Skin of body (tissue), 3 donors: ENCODE measurements at places on chromosomes 2 and 18.
A peak's percentile ranks its signal among the peaks of the same experiment; 100 is the strongest.

DNA sequence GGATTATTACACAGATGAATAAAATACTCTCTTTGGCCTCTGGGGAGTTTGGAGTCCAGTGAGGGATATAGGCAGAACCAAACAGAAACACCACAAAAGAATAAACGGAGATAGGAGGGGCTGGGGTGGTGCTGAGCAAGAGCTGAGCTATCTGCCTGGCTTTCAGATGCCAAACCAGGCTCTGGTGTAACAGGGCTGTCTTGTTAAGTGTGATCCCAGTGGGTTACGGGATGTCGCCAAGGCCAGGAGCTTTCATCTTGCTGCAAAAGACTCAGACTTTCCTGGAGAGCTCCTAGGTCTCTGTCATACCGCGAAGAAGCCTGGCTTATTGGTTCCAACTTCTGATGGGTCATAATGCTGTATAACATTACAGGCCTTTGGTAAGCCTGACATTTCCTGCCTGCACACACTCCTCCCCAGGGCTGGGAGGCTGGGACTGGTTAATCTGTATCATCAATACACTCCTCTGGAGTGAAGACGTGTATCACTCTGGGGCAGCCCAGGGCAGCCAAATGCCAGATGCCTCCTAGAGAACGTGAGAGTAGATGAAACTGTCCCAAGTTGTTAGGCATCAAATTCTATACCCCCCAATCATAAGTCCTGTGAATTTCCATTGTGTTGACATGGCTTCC, 60.5 kb downstream of the STPG4 start:
- no peak for DNase-seq

DNA sequence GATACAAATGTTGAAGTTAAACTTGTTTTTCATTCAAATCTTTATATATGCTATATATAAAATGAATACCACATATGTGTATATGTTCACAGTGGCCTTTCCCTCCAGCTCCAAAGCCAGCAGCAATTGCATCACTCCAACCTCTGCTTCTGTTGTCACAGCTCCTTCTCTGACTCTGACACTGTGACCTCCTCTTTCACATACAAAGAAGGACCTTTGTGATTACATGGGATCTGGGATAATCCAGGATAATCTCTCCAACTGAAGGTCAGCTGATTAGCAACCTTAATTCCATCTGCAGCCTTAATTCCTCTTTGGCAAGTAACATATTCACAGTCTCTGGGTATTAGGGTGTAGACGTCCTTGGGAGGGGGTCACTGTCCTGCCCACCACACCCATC, 8.4 kb downstream of the FLACC1 start:
- DNase-seq, result no peak

GRCh38 chr2:11405599-11406266, 60.2 kb downstream of the E2F6 start:
- no peak for DNase-seq

- DNase-seq, result no peak
Observed at GRCh38 chr2:236764716-236765115, 195.1 kb downstream of the ACKR3 start.

DNA sequence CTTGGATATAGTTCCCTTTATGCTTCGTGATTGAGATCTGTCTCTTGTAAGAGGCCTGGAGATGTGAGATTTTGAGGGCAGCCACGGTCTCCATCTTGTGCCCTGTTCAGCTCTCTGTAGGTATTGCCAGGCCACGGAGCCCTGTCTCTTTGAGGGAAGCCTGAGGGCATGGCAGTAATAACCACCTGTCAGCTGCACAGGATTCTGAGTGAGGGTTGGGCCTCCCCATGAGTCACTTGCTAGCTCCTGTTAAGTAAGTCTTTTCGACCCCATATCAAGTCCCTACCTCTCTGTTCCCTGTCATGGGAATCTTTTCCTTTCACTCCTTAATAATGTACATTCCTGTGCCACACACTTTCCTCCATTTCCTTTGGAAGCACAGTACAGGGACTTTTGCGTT, 20.4 kb downstream of the LYPD6B start:
- DNase-seq, result no peak

- no peak for DNase-seq
Observed at GRCh38 chr2:182937870-182938269, 71.4 kb upstream of the FRZB start.

DNA sequence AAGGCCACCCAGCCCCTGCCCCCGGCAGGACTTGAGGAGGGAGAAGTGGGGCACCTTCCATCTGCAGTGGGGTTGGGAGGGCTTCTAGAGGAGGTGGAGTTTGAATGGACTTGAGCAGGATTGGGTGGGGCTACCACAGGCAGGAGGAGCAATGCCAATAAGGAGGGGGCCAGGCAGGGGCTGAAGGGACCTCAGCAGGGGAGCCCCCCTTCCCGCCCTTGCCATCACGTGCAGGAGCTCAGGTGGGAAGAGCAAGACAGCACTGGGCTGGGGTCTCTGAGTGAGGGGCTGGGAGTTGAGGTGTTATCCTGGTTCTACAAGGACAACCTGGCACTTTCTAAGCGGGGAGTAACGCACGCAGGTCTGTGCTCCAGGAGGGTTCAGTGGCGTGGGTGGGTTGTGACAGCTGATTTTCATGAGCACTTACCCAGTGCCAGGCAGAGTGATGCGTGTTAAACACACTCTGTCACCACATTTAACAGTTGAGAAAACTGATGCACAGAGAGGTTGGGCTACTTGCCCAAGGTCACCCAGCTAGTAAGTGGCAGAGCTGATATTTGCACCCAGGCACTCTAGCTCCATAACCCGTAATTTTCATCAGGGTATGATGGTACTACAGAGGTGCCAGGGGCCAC, 4.8 kb downstream of the CHRND start:
- no peak for DNase-seq

- no peak for DNase-seq
Observed at GRCh38 chr18:48195787-48196186, 213.4 kb downstream of the ZBTB7C start.

DNA sequence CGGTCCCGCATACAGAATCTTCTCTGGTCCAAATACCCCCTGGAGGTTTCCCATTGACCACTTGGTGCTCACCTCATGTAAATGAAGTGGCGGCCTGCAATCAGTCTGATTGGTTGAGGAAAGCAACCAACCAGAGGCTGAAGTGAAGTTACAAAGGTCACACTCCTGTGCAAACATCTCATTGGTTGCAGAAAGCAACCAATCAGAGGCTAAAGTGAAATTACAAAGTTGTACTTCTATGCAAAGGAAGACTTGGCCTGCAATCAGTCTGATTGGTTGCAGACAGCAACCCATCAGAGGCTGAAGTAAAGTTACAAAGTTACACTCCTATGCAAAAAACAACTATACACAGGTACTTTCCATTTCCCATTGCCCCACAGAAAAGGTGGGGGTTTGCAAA, 2.5 kb upstream of the SP100 start:
- no peak for DNase-seq

DNA sequence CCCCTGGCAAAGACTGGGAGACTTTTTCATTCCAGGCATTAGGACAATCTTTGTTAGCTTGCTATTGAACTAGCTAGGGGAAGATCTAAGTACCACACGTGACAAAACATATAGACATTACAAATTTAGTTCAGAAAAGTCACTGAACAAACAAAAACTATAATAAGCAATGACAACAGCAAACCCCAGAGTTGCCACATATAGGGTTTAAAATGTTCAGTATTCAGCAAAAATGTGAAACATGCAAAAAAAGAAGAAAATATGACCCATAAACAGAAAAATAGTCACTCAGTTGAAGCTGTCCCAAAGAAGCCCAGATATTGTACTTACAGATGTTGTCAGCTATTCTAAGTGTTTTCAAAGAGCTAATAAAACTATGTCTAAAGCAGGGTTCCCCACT, 431.1 kb upstream of the CDH2 start:
- DNase-seq, result no peak

- no peak for DNase-seq
Observed at GRCh38 chr2:96965781-96966514, 20.4 kb downstream of the FAM178B start.

GRCh38 chr2:240724431-240724830, 32.8 kb downstream of the AQP12A start:
- DNase-seq, result no peak

- no peak for DNase-seq
Observed at GRCh38 chr18:8699948-8700347, 5.4 kb upstream of the MTCL1 start.

DNA sequence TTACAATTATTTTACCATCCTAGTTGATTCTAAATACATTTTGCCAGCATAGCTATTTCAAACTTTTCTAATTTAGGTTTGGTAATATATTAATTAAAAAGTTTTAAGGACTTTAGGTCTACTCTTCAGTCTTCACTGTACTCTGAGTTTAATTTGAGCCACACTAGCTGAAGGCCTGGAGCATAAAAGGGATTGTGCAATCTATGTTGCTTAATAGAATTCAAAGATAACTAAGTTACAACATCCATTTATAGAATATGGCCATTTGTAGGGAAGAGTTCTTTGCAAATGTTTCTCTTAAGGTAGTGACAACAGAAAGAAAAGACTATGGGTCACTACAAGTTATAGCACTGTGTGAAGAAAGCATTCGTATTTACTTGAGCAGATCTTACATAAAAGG, 702.2 kb upstream of the NRXN1 start:
- DNase-seq, result no peak

DNA sequence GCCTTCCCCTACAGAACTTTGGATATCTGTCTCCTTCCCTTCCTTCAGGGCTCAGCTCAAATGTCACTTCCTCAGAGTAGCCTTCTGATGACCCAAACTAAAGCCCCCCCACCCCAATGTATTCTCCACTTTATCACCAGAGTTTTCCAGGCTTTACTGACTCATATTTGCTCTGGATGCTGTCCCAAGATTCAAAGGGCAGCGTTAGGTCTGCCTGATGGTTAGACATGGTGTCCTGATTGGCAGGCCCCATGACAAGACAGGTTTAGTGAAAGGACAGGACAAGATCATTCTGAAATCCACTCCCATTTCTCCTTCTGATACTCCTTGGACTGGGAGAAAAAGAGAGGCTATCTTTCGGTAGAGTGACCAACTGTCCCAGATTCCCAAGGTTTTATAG, 22.6 kb upstream of the RPIA start:
- no peak for DNase-seq

GRCh38 chr18:59546188-59546587, 151.0 kb downstream of the CCBE1 start:
- no peak for DNase-seq

DNA sequence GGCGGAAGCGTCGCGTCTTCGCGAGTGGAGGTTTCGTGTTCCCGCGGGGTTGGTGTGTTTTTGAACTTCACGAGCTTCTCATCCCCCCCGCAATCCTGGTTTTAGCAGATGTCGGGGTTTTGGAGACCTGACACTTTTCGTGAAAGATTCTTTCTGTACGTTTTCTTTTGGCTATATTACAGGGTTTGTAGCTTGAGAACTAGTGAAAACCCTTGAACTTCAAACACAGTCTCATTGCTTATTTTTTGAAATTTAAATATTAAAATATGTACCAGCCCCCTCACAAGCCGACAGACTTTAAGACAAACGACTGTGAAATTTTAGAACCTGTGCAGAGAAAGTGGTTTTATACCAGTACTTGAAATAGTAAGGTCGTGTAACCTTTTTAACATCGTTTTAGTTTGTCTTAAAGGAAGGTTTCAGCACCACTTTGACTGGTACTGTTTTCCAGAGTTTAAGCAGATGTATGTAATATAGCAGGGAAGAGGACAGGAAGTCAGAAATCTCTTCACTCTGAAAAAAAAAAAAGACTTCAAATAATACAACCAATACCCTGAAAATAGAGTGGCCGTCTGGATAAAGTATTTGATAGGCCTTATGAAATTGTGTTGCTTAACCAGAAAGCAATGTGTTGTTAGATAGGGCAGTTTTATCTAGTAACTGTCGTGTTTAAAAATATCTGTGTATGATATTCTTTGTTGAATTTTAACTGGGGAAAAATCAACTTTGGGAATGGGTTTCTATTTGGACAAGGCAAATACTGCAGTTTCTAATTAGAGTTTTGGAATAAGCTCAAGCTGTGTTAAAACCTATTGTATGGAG, 1.4 kb downstream of the SPATS2L start:
- DNase-seq, result peak; percentile 56

GRCh38 chr2:101679801-101680487, 17.6 kb upstream of the MAP4K4 start:
- no peak for DNase-seq

GRCh38 chr2:190705280-190705679, 56.4 kb downstream of the NAB1 start:
- DNase-seq, result no peak

- DNase-seq, result peak; percentile 73
Observed at GRCh38 chr2:144524118-144525009, 4.4 kb upstream of the ZEB2 start.

DNA sequence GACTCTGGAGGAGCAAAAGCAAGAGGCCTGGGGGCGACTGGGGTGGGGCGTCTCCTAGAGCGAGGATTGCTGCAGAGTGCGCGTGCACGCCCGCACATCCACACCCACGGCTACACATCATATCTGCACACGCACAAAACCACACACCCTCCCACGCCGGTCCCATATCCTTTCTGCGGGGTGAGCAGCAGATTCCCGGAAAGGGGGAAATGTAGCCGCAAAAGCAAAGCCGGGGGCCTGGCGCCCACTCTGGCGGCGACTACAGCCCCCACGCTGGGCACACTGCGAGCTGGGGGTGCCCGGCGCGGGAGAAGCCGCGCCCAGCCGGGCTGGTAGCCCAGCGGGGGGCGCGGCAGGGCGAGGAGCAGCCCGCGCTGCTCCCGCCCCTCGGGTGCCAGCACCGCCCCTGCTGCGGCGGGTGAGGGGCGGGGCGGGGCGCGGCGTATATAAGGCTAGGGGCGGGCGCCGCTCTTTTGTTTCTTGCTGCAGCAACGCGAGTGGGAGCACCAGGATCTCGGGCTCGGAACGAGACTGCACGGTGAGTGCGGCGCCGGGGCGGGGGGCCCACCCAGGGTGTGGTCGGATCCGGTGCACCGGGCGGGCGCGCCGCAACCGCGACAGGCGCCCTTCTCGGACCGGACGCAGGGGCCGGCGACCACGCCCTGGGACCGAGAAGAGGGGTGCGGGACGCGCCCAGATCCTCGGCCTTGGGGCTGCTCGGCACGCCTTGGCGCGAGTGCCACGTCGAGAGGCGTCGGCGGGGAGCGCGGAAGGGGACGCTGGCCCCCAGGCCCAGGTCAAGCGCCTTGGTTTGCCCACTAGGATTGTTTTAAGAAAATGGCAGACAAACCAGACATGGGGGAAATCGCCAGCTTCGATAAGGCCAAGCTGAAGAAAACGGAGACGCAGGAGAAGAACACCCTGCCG, at the start of gene TMSB10:
TMSB10 (plus strand) TSS at position 476 of the 927 bp plus-strand sequence.
- DNase-seq, result peak; percentile 84

GRCh38 chr2:47336259-47337238, 66.4 kb upstream of the MSH2 start:
- no peak for DNase-seq

GRCh38 chr2:231193216-231193615, 5.2 kb upstream of the ARMC9 start:
- no peak for DNase-seq

GRCh38 chr18:23066504-23067039, 68.7 kb upstream of the CABLES1 start:
- no peak for DNase-seq
